ENCODE measurements at places on chromosomes 4 and X.

- peak; percentile 5 for DNase-seq
Measured at GRCh38 chrX:110418316-110419235, 59.9 kb downstream of the RTL9 start.

- DNase-seq, result no peak
Measured at GRCh38 chr4:48138936-48139335, 4.9 kb upstream of the TXK start.

- DNase-seq, result peak; percentile 8
Measured at GRCh38 chrX:39574178-39574577, 523.6 kb downstream of the BCOR start.

GRCh38 chr4:4854649-4855295 is 4.7 kb upstream of the MSX1 start:
- DNase-seq, result no peak

GRCh38 chr4:127788517-127788916 is 6.4 kb downstream of the HSPA4L start:
- peak; percentile 31 for DNase-seq

DNA sequence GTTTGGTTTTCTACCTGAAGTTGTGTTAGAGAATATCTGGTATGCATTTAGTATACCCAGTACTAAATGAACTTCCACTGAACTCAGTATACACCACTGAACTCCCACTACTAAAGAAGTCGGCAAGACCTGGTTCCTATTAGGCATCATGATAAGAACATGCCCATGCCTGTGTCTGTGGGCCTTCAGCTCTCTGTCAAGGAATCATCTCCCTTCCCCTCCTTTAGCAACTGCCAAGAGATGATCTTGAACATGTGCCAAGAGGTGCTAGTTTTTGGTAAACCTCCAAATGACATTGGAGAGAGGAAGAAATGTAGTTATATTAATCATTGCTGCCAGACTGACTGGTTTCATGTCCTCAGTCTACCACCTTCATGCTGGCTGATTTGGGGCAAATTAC is 113.2 kb downstream of the ATP10D start:
- no peak for DNase-seq

GRCh38 chr4:84381759-84382158 is 117.3 kb downstream of the NKX6-1 start:
- DNase-seq, result peak; percentile 35

DNA sequence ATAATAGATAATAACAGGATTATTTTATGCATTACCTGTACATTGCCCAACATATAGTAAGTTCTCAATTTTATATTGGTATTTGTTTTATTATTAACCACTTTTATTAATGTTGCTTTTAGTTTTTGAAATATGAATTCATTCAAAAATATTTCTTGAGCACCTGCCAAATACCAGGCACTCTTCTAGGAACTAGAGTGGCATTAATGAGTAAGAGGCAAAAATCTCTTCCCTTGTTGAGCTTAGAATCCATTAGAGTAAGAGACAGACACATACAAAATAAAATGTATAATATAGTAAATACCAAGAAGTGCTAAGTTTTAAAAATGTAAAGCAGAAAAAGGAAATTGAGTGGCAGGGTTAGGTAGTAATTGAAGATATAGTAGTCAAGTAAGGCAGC is 45.8 kb downstream of the TET2 start:
- DNase-seq, result no peak

DNA sequence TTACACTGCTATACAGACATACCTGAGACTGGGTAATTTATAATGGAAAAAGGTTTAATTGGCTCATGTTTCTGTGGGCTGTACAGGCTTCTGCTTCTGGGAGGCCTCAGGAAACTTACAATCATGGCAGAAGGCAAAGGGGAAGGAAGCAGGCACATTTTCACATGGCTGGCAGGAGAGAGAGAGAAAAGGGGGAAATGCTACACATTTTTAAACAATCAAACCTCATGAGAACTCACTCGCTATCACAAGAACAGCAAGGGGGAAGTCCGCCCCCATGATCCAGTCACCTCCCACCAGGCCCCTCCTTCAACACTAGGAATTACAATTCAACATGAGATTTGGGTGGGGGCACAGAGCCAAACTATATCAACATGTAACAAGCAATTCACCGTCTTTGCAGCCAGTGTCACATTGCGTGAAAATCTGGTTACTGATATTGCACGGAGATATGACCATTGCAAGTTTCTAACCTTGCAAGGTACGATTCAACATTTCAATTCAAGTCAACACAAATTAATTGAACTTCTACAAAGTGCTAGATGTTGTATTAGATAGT is 61.7 kb upstream of the RELL1 start:
- peak; percentile 68 for DNase-seq

- DNase-seq, result no peak
Measured at GRCh38 chrX:149010853-149011224, 494.3 kb downstream of the IDS start.

- DNase-seq, result no peak
Measured at GRCh38 chrX:29388509-29388908, 801.3 kb downstream of the IL1RAPL1 start.

DNA sequence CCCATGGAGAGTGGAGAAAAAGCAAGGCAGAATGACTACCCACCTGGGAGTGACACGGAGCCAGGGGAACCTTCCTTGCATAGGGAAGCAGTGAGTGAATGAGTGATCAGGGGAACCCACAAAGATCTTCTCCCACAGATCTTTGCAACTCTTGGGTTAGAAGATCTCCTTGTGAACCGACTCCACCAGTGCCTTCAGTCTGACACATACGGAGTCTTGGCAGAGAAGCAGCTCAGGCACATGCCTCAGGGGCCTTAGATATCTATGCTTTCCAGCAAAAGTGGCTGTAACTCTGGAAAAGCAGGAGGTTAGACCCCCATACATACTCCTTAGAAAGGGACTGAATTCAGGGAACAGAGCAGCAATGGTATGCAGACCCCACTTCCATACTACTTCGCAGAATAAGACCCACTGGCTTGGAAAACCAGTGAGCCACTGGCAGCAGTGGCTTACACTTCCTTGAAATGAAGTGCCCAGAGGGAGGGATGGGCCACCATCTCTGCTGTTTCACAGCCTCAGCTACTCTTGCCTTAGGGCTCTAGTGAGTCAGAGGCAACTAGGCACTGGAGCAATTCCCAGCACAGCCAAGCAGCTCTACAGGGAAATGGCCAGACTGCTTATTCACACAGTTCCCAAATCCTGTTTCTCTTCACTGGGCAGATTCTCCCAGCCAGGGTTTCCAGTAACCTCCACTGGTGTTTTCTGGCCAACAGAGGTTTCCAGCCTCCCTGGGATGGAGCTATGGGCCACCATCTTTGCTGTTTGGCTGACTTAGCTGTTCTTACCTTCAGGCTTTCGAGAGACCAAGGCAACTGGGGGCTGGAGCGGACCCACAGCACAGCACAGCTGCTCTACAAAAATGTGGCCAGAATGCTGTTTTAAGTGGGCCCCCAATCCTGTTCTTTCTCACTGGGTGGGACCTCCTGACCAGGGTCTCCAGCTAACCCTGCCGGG is 82.8 kb upstream of the TCEAL2 start:
- DNase-seq, result no peak

- peak; percentile 6 for DNase-seq
Measured at GRCh38 chrX:31279359-31279758, 207.5 kb upstream of the FTHL17 start.

DNA sequence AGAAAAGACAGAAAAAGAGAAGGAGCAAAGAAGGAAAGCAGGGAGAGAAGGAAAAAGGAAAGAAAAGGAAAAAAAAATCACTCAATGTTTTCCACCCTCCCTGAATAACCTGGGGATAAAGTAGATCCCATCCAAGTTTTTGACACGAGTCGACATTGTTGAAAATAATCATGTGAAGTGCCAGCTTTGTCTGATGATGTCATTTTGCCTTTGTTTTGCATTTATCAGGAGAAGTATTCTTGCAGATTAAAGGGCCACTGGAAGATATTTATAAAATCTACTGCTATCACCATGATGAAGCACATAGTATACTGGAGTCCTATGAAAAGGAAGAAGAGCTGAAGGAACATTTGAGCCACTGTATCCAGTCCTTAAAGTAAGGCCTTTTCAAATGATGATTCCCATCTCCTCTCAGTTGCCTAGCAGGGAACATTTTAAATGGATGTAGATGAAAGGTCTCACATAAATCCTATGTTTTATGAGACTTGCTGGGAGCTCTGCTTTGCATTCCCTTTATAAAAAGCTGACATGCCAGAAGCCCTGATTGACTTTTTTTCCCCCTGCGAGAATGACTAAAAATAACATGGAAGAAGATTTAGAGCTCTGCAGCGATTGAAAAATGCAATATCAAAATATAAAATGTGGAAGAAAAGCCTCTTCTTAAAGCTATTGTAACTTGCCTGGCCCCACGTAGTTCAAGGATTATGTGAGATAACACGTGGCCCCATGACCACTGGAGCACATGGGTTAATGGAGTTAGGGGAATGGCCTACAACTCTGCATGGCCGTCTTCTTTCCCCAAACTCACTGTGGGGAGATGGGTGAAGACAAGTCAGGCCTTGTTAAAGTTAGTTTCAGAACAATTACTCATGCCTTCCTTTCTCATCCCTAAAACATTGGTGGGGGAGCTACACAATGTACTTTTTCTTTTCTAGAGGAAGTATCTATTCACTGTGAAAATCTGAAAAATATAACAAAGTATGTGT is 77.5 kb downstream of the INTS12 start:
- no peak for DNase-seq

DNA sequence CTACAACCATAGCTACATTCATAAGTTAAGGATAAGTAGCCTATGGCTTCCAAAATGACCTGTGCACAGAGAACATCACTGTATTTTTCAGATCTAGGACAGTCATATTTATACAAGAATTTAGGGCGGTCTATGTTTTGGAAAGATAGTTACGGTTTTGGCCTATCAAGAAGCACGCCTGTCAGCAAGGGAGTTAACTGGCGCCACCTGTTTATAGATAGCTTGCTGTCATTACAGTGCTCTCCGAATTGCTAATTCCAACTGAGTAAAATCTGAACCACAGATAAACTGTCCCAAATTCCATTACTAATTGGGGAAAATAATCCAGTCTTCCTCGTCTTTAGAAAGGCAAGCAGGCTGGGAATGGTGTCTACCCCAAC is 646 bp downstream of the ABCB7 start:
- peak; percentile 26 for DNase-seq

- DNase-seq, result no peak
Measured at GRCh38 chr4:29756966-29757365, 963.2 kb upstream of the PCDH7 start.

DNA sequence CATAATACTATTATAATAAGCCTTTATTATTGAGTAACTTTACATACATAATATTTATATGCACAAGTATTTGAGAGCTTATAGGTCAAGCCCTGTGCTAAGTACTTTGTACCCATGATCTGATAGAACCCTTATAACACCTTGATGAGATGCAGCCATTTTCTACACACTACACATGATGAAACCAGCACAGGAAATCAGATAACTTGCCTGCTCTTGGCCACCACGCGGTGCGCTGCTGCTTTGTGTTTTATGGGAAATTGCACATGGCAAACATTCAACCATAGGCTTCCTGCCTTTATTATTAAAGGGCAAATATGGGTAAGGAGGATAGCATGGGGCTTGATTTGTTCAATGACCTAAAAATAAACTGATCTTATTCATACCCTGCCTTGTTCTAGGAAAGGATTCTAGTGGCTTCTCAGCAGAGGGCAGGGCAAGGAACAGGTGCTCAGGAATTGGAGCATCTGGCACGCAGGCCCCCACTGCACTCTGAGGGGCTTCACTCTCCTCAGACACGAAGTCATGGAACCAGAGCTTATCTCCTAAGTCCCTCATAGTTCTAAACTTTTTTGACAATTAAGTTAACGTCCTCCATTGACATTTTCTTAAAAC is 31.6 kb upstream of the NAP1L5 start:
- DNase-seq, result no peak

GRCh38 chrX:31217084-31217483 is 145.2 kb upstream of the FTHL17 start:
- DNase-seq, result no peak

- no peak for DNase-seq
Measured at GRCh38 chrX:152074163-152074562, 64.2 kb downstream of the MAGEA10 start.

DNA sequence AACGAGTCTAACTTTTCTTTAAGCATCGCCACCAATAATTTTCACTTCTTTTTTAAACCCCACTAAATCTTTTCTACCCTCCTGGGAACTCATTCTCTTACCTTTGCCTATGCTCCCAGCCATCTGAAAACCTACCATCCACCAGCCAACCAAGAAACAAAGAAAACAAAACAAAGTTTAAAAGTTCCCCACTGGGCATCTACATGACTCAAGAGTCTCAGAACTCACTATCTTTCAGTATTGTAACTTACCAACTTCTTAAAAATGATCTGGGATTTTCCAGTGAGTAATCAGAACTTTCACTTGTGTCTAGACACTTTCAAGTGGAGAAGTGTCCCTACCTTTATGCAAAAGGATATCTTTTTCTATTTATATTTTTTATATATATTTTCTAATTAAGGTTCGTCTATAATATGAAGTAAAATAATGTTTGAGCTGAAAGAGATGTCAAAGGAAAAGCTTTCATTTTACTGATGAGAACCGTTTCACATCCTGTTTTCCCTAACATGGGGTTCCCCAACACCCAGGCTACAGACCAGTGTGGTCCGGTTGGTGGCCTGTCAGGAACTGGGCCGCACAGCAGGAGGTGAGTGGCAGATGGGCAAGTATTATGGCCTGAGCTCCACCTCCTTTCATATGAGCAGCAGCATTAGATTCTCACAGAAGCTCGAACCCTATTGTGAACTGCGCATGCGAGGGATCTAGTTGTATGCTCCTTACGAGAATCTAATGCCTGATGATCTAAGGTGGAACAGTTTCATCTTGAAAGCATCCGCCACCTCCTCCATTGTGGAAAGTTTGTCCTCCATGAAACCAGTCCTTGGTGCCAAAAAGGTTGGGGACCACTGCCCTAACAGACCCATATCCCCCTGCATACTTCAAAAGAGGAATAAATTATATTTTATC is 9.8 kb upstream of the TIGD2 start:
- no peak for DNase-seq

GRCh38 chr4:140102421-140102820 is 51.6 kb downstream of the MAML3 start:
- peak; percentile 54 for DNase-seq

- no peak for DNase-seq
Measured at GRCh38 chrX:8284131-8284530, 113.1 kb upstream of the VCX2 start.

GRCh38 chr4:23932901-23933308 is 43.1 kb upstream of the PPARGC1A start:
- no peak for DNase-seq
